ENCODE measurements at places on chromosomes 4 and X. TPM values are rescaled to one million over a fixed set of nuclear protein-coding genes. Genes with fewer than 3 reads are reported as not detected.

The PNMA5 gene
- total RNA-seq = not detected

The CT83 gene
- total RNA-seq = not detected

The DCHS2 gene
- 0.18 TPM for total RNA-seq

The MAGEC2 gene
- not detected for total RNA-seq

The ARHGAP4 gene
- total RNA-seq = 5.5 TPM

Data from psoas muscle (tissue), 8 donors.